Fibroblast of lung (primary cell): ENCODE measurements at places on chromosomes 5 and 9. TPM values are rescaled to one million over a fixed set of nuclear protein-coding genes. Genes with fewer than 3 reads are reported as not detected.
A peak's percentile ranks its signal among the peaks of the same experiment; 100 is the strongest.

The NDUFS6 gene
- total RNA-seq: 21.8 and 31.8 TPM in 2 replicates

The MATR3 gene
- 183 and 275 TPM in 2 replicates for total RNA-seq

The NR4A3 gene
- total RNA-seq: 5.6 and 9.1 TPM in 2 replicates

The PCDH12 gene
- total RNA-seq: under 0.01 TPM in 1 of 2 replicates, not detected in the other

The CDC14B gene
- total RNA-seq: 46.0 and 68.5 TPM in 2 replicates

The ZNF879 gene
- 6.2 and 7.1 TPM in 2 replicates for total RNA-seq

The FOXD1 gene
- 0.77 and 1.5 TPM in 2 replicates for total RNA-seq

The IL9 gene
- total RNA-seq: not detected in 2 replicates

The PIP5K1B gene
- under 0.01 TPM in 2 replicates for total RNA-seq

DNA sequence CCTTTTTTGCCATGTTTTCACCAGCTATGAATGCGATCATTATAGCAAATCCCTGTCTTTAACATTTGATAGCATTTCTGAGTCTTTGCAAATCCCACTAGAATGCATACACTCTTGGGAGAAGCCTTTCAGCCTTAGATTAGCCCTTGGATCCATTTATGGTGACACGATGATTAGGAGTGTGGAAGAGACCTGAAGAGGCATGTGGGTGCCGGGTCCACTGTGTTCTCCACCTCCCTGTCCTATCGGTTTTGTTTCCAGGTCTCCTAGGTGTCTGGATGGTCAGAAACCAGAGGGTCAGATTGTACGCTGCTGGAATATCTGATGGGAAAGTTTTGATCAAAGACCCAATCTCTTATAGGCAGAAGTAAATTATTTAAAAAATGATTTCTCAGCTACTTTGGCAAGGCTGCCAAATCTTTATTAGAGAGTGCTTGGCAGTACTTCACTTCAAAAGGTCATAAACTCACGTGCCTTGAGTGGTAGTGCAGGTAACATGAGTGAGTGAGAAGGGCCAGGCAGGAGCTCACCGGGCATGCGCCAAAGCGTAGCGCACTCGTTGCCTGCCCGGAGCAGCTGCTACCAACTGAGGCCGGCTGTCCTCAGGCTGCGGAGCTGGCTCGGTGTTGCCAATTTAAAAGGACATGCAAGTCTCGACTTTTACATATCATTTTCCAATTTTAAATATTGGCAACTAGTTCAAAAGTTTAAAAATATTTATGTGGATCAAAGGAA, 51.3 kb downstream of the PCSK5 start:
- no peak overlapping the region for H3K27ac ChIP-seq
- no peaks in the 10 kb centered on the region for H3K36me3 ChIP-seq
- no peaks in the 10 kb centered on the region for H3K27me3 ChIP-seq

GRCh38 chr9:85700330-85700729, 41.4 kb downstream of the AGTPBP1 start:
- no peak for DNase-seq
- no peaks in the 10 kb centered on the region for H3K27me3 ChIP-seq
- H3K36me3 ChIP-seq: no peaks in the 10 kb centered on the region
- no peak overlapping the region for H3K27ac ChIP-seq
- H3K4me3 ChIP-seq: no peak overlapping the region

DNA sequence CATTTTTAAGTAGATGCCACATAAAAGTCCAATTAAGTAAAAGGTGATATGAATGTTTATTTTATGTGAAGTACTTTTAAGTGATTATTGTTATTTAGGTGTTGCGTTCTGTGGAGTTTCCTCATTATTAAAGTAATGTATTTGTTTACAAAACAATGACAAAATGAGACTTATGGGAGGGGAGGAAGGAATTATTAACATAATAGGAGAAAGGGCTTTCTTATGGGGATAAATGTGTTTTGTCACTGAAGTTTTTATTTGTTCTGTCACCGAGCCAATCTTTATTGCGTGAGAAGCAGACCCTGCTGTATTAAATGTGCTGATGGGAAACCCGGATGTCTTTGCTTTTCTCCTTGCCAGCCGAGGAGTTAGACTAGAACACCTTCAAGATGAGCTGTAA, 44.5 kb downstream of the TRIO start:
- peak overlapping the region; percentile 63 for H3K27ac ChIP-seq
- H3K4me1 ChIP-seq: peaks cover 69% of the 10 kb centered on the region
- no peak for DNase-seq
- no peaks in the 10 kb centered on the region for H3K27me3 ChIP-seq

- no peaks in the 10 kb centered on the region for H3K4me1 ChIP-seq
- H3K27me3 ChIP-seq: peaks cover 2% of the 10 kb centered on the region
- no peaks in the 10 kb centered on the region for H3K36me3 ChIP-seq
Measured at GRCh38 chr5:10946050-10946449, 185.0 kb upstream of the DAP start.

DNA sequence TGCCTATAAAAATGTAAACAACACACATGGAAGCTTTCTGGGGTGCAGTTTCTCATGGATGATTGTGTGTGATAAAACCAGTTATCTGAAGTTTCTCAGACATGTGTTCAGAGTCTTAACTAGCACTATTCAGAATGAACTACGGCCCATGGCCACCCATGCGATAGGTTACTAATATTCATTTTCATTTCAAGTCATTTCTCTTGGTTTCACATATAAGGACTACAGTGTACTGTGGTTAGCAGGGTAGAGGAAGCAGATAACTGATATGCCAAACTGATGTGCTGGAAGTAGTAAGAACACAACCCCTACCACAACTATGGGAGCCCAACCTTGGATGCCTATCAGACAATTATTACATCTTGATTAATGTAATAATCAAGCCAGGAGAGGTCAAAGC, 372.1 kb downstream of the DTWD2 start:
- no peaks in the 10 kb centered on the region for H3K4me1 ChIP-seq
- DNase-seq: no peak
- no peak overlapping the region for H3K27ac ChIP-seq
- no peaks in the 10 kb centered on the region for H3K36me3 ChIP-seq

DNA sequence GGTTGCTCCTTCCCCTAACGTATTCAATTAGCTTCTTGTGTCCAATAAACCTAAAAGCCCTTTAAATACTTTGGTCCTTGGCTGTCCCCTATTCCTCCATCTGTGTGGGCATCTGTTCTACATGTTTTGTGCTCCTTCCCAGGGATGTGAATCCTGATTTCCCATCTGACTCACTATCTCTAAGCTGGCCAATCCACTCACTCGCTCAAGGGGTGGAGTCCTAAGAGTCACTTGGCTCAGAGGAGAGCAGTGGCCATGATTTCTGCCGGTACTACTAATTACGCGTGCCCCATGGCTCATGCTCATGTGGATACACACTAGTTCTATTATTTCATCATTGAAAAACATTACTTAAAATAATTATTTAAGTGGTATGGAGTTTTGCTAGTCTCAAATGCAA, 89.6 kb downstream of the TAF11L14 start:
- no peak overlapping the region for H3K27ac ChIP-seq
- H3K27me3 ChIP-seq: no peaks in the 10 kb centered on the region
- no peak overlapping the region for H3K4me3 ChIP-seq
- H3K4me1 ChIP-seq: no peaks in the 10 kb centered on the region

DNA sequence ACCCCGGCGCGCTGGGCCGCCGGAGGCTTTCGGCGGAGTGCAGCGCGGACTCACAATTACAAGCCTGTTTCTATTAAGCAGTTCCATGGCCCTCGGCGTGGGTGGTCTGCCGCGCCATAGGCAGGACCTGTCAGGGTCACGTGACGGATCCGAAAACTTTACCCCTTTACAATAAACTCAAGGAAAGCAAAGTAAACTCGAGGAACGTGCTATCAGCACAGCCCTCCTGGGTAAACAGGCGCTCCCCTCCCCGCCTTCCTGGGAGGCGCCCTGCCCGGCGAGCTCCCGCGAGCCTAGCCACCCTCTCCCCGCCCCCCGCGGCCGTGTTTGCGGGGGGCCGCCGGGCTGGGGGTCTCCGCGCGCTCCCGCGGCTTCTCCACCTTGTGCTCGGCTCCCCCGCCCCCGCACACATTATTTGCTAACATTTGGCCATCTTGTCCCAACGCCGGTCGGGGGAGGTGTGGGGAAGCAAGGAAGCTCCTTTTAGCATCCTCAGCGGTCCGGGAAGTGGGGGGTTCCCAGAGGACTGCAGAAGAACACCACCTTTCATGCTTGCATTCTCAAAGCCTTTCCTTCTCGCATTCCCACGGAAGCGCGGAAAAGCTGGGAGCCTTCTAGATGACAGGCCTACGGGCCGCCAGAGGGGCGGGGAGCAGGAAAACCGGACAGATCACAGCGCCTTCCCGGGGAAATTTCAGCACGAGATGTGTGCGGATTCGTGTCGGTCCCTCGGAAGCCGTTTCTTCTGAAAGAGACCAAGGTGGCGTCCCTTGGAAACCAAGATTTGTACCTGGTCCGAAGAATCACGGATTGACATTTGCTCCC, at the start of gene PTCH1:
TSS of gene PTCH1 (minus strand) at position 238 of the 825 bp plus-strand sequence.
- peaks cover 8% of the 10 kb centered on the region for H3K4me1 ChIP-seq
- peak within 1 kb of the TSS; percentile 65 for H3K4me3 ChIP-seq
- peak; percentile 55 for DNase-seq
- peaks cover 5% of the 10 kb centered on the region for H3K27me3 ChIP-seq
- no peaks in the 10 kb centered on the region for H3K36me3 ChIP-seq

DNA sequence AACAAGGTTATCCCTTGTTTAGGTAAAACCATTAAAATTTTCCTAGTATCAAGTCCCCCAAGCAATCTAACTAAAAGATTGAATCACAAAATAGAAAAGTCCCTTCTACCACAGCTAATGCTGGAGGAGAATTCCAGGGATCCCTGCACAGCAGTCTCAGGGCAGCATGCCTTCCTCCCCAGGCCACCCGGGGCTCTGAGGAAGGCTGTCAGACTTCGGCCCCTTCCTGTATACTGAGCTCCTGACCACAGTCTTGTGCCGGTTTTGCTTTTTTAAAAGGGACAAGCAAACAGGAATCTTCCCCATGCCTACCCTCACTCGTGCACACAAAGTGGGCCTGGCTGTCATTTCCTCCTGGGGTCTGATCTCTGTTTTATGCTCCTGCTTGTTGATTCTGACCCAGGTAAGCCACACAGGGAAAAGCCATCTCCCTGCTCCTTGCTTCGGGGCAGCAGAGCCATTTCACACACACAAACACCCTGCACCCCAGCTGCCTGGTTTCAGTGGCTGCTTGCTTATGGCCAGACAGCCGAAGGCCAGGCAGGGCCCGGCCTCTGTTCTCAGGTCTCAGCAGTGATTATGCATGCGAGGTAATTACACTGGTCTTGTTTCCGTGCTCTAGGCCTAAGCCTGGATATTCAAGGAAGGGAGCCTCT, 211.9 kb downstream of the NXNL2 start:
- H3K36me3 ChIP-seq: no peaks in the 10 kb centered on the region
- DNase-seq: no peak
- H3K4me3 ChIP-seq: no peak overlapping the region
- H3K4me1 ChIP-seq: peaks cover 35% of the 10 kb centered on the region
- H3K27ac ChIP-seq: peak overlapping the region; percentile 65

- no peak overlapping the region for H3K4me3 ChIP-seq
- H3K27ac ChIP-seq: no peak overlapping the region
- no peaks in the 10 kb centered on the region for H3K36me3 ChIP-seq
- H3K4me1 ChIP-seq: no peaks in the 10 kb centered on the region
Measured at GRCh38 chr9:137023157-137023556, 4.9 kb downstream of the ABCA2 start.

DNA sequence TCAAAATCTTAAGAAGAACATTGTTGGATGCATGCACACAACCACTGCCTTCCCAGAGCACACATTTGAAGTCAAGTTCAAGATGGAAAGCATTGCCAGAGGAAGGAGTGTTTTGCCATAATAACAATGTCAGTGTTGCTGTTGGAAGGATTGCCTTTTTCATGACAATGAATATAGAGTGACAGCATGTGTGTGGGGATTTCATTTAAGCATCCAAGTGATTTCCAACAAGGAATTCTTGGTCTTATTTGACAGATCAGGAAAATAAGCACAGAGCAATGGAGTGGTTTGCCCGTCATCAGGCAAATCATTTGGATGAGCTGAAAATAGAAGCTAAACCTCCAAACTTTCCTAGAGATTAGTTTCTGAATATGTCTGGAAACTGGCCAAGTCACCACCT, 140.0 kb upstream of the RAI14 start:
- H3K4me3 ChIP-seq: no peak overlapping the region
- peaks cover 5% of the 10 kb centered on the region for H3K4me1 ChIP-seq
- no peak for DNase-seq
- H3K27ac ChIP-seq: no peak overlapping the region
- no peaks in the 10 kb centered on the region for H3K27me3 ChIP-seq

- H3K4me3 ChIP-seq: no peak overlapping the region
- no peaks in the 10 kb centered on the region for H3K4me1 ChIP-seq
- no peaks in the 10 kb centered on the region for H3K27me3 ChIP-seq
- H3K27ac ChIP-seq: no peak overlapping the region
- no peaks in the 10 kb centered on the region for H3K36me3 ChIP-seq
- DNase-seq: no peak
Measured at GRCh38 chr5:64069486-64069885, 96.2 kb upstream of the RNF180 start.

GRCh38 chr5:140262221-140262620, 40.7 kb downstream of the PFDN1 start:
- H3K4me3 ChIP-seq: no peak overlapping the region
